Nasal cavity respiratory epithelium epithelial cell of viscerocranial mucosa (primary cell): ENCODE measurements at places on chromosomes 16 and 17. TPM values are rescaled to one million over a fixed set of nuclear protein-coding genes. Genes with fewer than 3 reads are reported as not detected.

The C17orf50 gene
- not detected in 2 replicates for total RNA-seq

The VAC14 gene
- 35.2 and 53.2 TPM in 2 replicates for total RNA-seq

The KCNJ18 gene
- total RNA-seq = not detected in 2 replicates

The ANKRD40CL gene
- not detected in 2 replicates for total RNA-seq

The SLC52A1 gene
- 0.50 and 0.68 TPM in 2 replicates for total RNA-seq

The SLC5A11 gene
- not detected in 2 replicates for total RNA-seq

The RSAD1 gene
- 12.1 and 21.2 TPM in 2 replicates for total RNA-seq
